GM12878 (cell line): ENCODE measurements at places on chromosomes 16 and 17.

- DNase-seq: no peak
Measured at GRCh38 chr17:51951741-51952140, 206.8 kb downstream of the CA10 start.

DNA sequence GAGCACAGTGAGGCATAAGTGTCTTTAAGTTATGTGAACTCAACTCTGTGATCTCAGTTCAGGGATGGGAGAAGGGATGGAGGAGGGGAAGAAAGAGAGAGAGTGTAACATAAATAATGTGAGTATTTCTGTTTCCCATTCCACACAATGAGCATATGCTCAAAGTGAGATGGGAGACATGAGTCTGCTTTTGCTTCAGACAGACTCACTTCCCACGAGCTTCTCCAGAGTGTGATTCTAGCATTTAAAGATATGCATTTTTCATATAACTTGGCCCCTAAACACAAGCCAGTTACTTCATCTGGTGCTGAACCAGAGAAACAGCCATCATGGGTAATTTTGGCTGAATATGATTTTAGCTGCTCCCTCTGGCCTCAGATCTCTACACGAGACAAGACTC is 35.0 kb downstream of the SHISA9 start:
- DNase-seq: no peak

- no peak for DNase-seq
Measured at GRCh38 chr16:81848306-81848853, 69.3 kb downstream of the PLCG2 start.

DNA sequence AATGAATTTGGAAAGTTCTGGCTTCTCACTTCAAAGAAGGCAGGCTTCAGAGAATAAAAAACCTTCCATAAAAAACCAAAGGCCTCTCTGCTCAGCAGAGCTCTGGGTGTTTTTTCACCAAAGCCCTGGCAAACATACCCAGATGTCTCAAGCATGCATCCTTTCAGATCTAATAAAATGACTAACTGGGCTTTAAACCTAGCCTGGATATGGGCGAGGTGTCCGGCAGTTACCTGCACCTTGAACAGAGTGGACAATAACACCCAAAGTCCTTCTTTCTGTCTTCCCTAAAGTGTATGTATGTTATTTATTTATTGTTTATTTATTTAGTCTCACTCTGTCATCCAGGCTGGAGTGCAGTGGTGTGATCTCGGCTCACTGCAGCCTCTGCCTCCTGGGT is 469.3 kb downstream of the XYLT1 start:
- DNase-seq: no peak

- no peak for DNase-seq
Measured at GRCh38 chr16:68739964-68740627, 3.0 kb downstream of the CDH1 start.
